Activated T-cell treated with anti-CD3 and anti-CD28 coated beads for 1 hour (primary cell): ENCODE measurements at places on chromosomes 4 and X.

DNA sequence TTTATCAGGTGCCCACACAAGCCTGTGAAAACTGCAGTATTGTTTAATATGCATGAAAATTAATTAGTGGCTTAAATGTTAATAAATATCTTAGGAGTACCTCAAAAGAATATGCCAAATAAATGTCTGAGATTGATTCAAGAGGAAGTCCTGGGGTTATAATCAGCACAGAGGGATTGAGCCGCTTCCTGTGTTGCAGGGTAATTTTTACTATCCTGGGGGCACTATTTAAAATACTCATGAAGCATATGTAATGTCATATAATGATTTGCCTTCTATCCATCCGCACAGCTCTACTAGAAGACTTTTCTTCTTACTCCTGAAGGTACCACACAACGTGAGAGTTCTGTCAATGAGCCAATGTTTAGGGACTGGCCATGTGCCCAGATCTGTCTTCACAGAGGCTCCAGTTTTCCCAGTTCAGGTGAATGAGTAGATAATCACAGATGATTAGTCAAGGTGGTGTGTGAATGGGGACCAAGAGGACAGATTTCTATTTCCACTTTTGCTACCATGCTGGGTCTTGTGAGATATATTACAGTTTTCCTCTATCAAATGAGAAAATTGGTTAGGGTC, 233.3 kb downstream of the USP46 start:
- DNase-seq = no peak

DNA sequence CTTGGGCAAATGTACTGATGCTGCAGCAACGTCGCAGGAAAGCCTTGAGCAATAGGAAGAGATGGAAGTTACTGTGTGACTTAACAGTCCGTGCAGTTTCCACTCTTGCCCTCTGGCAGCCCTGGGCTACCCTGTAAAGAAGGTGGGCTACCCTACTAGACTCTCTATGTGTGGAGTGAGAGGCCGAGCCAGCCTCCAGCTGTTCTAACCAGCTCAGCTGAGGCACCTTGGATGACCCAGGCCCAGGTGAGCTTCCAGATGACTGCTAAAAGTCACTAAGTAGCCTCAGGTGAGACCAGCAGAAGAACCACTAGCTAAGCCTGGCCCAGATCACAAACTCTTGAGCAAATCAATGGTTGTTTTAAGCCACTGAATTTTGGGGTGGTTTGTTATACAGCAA, 34.9 kb upstream of the PPP2R2C start:
- DNase-seq = no peak

DNA sequence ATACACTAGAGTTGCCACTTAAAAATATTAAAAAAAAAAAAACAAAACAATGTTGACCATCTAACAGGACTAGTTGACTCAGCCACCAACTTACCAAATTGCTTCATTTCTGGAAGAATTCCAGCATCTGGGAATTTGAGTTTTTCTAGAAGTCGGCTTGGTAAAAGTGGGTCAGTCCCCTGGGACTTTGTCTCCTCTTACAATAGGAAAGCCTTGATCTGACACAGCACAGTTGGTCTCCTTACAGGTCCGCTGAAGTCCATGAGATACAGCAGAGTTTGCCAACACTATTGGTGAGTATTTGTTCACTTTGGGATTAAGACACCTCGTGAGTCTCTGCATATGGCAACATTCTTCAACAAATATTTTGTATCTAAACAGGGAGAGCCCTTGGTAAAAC, 18.2 kb upstream of the DDIT4L start:
- no peak for DNase-seq

- no peak for DNase-seq
These were observed 11.8 kb upstream of the SPON2 start for GRCh38 chr4:1183985-1184773.

DNA sequence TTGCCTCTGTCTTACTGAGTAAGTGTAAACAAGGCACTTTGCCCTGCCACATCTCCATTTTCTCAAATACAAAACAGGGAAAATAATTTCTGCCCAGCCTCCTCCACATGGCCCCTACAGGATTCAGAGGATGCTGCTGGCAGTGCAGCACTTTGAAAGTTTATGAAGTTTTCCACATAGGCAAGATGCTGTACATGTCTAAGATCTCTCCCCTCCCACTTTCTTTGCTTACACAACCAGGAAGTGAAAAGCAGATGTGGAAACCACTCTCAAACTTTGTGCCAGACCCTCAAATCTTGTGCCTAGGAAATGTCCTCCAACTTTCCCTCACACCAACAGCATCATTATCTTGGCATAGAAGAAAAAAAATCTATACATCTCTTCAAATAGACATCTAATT, 257.0 kb upstream of the LDB2 start:
- DNase-seq = no peak

GRCh38 chr4:15327311-15328298, 100.2 kb upstream of the C1QTNF7 start:
- DNase-seq = no peak

DNA sequence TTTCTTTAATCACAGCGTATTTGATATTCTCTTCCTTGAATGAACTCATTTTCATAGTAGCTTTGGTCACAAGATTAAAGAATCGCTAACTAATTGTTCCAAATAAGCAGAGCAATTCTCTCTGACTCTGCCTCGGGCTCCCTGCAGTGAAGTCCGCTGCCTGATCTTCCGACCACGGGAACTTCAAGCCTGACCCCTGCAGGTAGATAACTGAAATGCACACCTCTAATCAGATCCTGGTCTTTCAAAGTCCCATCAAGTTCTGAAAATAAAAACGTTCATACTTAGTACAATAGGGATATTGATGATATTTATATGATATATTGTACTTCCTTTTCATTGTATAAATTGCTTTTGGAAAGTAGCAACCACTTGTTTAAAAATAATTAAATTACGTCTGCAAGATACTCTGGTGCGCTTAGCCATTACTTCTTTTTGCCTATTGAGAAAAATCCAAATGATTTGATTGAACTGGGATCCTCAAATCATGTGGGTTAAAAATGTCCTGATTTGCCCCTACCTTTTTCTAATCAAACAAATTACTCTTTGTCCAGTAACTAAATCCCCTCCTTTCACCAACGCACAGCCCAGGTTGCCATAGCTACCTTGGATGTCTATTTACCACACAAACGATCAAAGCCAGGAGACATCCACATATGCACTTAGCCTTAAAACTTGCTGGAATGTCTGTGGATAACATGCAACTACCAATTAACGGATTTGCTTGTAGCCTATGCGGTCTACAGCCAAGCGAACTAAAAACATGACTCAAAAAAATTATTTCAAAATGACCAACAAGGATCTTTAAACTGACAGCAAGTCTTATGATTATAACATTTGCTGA, 4.2 kb downstream of the MID1 start:
- no peak for DNase-seq

DNA sequence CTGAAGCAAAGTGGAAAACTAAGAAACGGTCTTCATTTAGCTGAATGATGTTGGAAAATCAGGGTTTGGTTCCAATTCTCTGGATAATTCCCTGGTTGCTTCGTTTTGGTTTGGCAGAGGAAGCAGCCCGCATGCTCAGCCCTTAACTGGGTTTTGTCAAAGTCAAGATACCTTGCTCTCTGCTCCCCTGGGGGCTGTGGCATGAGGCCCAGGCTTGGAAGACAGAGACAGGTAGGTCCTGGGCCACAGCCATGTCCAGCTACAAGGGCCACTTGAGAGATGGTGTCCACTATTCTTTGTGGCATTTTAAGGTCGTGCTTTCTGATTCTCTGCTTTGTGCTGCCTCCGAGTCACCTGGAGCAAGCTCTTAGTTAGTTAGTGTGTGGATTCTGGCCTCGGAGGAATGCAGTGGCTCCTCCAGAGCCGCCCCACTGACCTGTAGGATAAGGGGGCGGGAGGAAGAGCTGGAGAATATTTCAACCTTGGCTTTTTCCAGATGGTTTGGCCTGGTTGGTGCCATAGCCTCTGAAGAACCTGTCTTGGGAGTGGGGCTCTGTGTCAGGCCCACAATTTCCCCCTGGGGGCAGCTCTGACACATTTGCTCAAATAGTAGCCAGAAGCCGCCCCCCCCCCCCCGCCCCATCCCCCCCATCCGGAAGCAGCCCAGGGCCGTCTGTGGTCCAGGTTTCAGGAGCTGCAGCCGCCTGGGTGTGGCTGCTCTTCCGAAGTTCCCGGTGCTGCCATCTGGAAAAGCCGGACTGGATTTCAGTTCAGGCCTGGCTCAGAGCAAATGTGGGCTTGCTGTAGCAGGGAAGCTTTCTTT, 147.1 kb downstream of the NHS start:
- no peak for DNase-seq

DNA sequence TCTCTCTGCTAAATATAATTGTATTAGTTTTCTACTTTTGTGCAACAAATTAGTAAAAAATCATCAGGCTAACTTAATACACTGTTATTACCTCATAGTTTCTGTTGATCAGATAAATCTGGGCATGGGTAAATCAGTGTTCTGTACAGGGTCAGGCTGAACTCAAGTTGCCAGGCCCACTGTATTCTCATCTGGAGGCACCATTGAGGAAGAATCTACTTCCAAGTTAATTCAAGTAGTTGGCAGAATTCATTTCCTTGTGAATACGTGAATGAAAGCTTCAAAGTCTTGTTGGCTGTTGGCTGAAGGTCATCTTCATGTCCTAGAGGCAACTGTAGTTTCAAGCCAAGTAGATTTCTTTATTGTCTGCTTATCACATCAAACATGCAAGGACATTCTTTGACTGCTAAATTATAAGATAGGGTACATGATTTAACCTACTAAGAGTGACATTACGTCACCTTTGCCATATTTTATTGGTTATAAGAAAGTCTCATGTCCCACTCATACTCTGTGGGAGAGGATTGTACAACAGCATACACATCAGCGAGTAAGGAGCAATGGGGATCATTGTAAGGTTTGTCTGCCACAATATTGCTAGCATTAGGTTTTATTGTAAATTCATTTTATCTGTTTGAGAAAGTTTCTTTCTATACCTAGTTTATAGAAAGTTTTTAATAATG, 1219.0 kb downstream of the ARAP2 start:
- DNase-seq = no peak

DNA sequence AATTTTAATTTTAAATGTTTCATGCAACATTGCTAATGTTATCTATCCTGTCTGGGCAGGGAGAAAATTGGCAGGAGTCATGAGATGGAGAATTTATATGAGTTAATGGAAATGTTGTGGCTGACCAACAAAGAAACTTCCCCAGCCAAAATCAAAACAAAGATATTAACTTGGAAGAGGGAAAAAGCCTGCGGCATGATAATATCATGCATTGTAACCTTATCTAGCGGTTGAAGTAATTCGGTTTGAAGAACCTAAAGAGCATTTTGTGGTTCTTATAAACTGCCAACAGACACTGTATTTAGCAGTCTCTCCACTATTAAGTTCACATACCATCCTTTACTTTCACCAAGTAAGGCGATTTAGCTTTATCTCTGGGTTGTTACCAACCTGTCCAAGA, 42.3 kb downstream of the DKK2 start:
- no peak for DNase-seq

GRCh38 chr4:8534611-8535010, 45.6 kb upstream of the GPR78 start:
- no peak for DNase-seq

DNA sequence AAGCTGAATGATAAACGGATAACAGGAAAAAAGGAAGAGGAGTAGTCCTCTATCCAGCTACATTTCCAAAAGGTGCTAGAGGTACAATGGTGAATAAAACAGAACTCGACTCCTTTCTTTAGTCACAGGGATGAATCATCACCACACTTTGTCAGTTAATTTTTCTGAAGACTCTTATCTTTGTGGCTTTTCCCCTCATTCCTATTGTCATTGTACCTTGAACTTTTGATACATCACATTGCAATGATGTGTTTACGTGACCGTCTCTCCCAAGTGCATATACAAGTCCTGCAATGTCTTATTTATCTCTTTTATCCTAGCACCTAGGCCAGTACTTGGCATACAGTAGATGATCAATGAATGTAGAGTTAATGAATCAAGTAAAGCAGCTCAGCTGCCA, 134.7 kb downstream of the LHFPL1 start:
- DNase-seq = no peak

DNA sequence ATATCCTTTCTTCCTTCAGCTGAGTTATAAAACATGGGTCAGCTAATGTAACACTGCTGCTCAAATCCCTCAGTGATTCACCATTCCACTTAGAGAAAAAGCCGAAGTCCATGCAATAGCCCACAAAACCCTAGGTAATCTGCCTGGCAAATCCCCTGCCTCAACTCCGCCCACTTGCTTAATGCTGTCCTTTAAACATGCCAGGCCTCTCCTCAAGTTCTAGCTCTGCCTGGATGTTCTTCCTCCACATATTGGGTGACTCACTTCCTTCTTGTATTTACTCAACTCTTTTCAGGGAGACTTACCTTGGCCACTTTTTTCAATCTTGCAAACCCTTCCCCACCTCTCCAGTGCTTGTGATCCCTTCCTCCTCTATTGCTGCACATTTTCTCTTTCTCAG, 89.8 kb downstream of the EMCN start:
- DNase-seq = no peak

- no peak for DNase-seq
These were observed 1.5 kb upstream of the NSD2 start for GRCh38 chr4:1869530-1870327.
